ENCODE measurements at places on chromosomes 12 and 14.

GRCh38 chr12:26966842-26967241 lies 28.6 kb downstream of the FGFR1OP2 start:
- DNase-seq, result no peak

DNA sequence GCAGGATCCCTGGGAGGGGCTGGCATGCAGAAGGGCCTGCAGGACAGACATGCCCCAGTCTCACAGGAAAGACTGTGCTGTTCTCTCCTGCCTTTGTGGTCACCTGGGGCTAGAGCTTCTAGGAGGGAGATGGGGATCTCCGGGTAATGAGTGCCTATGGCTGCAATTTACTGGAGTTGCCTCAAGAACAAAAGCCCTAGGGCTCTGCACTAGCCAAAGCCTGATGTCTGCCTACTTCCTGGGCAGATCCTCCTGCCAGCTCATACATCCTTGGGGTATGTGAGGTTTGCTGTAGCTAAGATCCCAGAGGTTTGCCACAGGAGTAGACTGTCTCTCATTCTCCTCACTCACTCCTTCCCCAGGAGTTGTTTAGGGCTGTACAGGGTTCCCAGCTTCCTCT lies 106.9 kb upstream of the PPFIA2 start:
- DNase-seq, result no peak

GRCh38 chr12:121637231-121637914 lies 11.0 kb downstream of the ORAI1 start:
- no peak for DNase-seq

DNA sequence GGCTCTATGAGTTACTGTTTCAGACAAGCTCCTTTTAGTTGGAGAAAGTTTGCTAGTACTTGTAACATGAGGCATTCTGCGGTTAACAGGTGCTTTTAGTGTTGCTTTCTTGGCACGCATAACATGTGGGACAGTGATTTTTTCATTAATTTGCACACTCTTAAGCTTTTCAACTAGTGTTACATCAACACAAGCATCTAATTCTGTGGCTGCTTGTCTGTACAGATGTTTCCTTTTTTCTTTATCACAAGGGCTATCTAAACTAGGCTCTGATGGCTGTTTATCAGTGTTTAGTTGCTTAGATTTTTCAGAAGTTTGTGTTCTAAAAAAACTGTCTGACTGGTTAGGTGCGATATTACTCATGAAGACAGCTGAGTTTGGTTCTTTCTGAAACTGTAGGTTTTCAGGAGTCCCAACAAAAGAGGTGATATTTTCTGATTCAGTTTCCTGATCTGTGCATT lies 120.1 kb downstream of the RALGAPA1 start:
- no peak for DNase-seq

DNA sequence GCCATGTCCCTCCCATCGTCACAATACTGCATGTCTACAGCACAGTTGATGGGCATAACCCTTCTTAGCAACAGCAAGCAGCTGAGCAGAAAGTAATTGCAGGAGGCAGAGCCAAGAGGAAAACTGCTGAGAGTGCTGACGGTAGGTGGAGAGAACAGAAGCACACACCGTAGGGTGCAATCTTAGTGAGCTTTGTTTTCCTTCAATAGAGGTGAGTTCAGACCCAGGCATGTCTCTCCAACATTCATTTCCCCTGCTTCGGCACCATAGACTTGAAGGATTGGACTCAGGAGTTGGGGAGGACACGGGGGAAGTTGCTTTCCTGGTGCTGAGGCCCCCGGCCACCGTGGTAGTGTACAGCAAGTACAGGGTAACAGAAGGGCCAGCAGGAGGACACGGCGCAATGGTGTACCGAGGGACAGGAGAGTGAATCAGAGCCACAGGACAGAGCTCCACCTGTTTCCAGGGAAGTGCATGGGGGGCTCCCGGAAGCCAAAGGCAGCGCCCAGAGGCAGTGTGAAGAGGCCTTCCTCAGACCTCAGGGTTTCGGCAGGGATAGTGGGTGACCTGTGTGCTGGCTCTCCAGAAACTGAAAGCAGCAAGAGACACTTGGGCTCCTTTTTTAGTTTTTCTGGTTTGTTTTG lies 36.3 kb upstream of the SINHCAF start:
- no peak for DNase-seq

GRCh38 chr12:131720921-131721320 lies 10.0 kb downstream of the SFSWAP start:
- no peak for DNase-seq

GRCh38 chr12:108564724-108565123 lies 2.3 kb downstream of the ISCU start:
- no peak for DNase-seq

DNA sequence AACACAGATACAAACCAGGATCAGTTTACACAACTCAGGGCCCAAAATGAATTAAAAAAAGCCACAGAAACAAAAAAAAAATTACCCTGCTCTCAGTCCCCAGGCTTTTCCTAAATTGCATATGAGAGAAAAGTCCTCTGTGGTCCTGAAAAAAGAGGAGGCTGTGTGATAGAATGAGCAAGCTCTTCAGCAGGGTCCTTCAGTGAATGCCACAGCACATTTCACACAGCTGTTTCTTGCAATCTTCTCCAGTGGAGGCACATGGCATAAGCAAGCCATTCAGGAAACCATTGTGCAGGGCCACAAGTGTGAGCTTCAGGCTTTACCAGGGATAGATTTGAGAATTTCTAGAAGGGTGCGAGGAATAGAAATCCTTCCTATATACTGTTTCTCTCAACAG lies 168.5 kb downstream of the PPM1H start:
- DNase-seq, result no peak

DNA sequence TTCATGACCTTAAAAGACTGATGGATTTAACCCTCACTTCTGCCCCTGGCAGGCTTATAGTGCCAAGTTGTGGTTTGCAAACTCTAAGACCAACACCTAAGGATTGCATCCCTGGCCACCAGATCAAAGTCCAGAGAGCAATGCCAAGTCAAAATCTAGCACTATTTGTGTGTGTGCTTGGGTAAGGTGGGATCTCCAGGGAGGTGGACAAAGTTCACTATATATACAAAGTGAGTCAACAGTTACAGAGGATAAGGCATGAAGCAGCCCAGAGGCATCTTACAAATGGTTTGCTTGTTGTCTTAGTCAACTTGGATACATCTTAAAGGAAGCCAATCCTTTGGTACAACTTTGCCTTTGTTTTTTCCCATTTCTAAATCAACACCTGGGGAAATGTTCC lies 137.3 kb downstream of the MSRB3 start:
- no peak for DNase-seq

DNA sequence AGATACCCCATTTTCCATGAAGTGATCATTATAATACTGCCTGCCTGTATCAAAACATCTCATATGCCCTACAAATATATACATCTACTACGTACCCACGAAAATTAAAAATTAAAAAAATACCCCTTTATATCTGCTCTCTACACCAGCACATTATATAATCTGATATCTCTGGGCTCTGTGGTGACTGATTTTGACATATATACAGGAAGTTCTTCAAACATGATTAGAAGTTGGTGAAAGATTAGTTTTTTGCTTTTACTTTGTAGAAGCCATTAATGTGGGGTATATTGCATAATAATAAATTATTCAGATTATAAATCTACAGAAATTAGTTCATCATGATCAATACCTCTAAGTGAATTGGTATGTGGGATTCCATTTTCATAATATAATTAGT lies 126.7 kb upstream of the MDM1 start:
- DNase-seq, result no peak

DNA sequence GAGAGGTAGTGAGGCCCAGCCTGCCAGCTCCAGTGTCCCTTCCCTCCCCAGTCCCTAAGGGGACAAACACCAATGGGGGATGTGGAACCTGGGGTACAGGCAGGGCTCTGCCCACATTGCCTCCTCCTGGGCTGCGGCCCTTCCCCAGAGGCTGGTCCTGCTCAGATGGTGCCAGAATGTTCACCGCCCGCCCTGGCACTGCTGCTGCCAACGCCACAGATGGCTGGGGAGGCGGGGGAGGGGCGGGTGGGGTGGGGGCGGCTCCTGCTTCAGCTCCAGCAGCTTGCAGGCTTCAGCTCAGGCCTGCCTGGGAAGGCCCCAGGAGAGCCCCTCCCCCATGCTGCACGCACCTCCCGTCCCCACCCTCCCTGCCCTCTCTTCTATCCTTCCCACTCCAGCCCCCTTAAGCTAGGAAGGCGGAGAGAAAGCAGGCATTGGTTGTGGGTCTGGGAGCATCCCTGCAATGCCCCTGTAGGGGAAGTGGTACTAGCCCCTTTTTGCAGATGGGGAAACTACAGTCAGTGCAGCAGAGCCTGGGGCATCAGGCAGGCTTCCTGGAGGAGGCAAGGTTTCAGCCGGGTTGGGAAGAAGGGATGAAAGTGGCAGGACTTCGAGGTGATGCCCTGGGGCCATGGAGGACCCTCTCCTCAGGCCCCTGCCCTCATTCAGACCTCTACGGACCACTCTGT lies 2.0 kb upstream of the BEGAIN start:
- DNase-seq, result no peak

- DNase-seq, result no peak
These were observed 181.9 kb upstream of the SLC38A2 start for GRCh38 chr12:46554460-46554859.

DNA sequence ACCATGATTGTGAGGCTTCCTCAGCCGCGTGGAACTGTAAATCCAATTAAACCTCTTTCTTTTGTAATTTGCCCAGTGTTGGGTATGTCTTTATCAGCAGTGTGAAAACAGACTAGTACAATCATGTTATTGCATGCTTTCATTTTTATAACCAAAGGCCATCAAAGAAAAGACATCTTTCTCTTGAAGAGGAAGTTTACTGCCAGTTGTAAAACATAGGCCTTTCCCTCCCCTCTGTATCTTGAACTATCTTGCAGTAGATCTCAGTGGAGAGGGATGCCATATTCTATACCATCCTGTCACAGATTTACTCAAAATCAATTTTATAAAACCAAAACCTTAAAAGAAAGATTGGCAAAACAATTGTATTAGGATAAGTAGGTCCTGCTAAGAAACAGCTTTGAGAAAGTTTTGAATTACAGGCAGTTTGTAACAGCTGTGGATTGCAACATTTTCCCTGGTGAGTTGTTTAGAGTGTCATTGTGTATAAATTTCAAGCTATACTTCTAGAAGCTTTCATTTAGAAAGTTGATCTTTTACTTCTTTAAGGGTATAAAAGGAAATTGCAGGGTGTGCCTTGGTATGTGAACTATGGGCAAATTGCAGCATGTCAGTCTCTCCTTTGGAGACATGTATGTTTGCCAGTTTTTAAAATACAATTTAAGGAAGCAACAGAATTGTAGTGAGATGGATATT lies 128.0 kb downstream of the ATP23 start:
- DNase-seq, result no peak

- no peak for DNase-seq
These were observed 14.5 kb downstream of the CYP46A1 start for GRCh38 chr14:99698642-99699041.

GRCh38 chr14:25049568-25050268 lies at the start of gene STXBP6:
Gene STXBP6 (minus strand): TSS chr14:25050147. CDS start chr14:24974818, 75,329 bp downstream.
- DNase-seq, result peak; percentile 91

- DNase-seq, result no peak
These were observed 1202.3 kb downstream of the GALC start for GRCh38 chr14:86790408-86791364.
